ENCODE measurements at places on chromosomes 13 and 19. TPM values are rescaled to one million over a fixed set of nuclear protein-coding genes. Genes with fewer than 3 reads are reported as not detected.

SERPINE3 gene
- 0.77 TPM for polyA plus RNA-seq

SLAIN1 gene
- 5.5 TPM for polyA plus RNA-seq

KLK6 gene
- 0.10 TPM for polyA plus RNA-seq

OR7A5 gene
- polyA plus RNA-seq = not detected

All from forelimb muscle (tissue), 1 donor.